ENCODE measurements at places on chromosomes 16 and 17.

DNA sequence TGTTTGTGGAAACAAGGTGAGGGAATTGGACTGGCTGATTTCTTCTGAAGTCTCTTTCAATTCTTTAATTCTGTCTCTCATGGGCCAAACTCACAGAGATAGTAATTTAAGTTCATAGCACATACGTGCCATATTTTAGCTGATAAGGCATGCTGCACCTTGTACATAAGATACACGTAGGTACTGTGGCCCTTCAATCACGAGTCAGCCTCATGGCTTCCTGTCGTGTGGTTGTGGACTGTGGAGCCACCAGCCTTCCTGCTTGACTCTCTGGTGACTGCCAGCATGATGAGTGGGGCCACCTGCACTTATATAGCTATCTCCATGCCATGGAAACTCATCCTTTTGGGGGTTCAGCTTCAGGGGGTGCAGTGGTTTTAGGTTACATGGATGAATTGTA is 25.1 kb downstream of the KSR1 start:
- peak; percentile 51 for DNase-seq

DNA sequence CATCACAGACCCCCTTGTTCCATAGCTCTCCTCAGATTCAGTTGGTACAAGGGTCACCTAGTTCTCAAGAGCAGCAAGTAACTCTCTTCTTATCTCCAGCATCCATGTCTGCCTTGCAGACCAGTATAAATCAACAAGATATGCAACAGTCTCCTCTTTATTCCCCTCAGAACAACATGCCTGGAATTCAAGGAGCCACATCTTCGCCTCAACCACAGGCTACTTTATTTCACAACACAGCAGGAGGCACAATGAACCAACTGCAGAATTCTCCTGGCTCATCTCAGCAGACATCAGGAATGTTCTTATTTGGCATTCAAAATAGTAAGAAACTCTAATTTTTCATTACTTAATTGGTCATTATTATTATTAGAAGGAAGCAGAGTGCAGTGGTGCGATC is 32.4 kb downstream of the NQO1 start:
- DNase-seq = no peak

- no peak for DNase-seq
These were observed 1.1 kb downstream of the DCUN1D3 start for GRCh38 chr16:20899071-20899470.

- no peak for DNase-seq
These were observed 235.7 kb downstream of the NTN1 start for GRCh38 chr17:9256751-9257629.

DNA sequence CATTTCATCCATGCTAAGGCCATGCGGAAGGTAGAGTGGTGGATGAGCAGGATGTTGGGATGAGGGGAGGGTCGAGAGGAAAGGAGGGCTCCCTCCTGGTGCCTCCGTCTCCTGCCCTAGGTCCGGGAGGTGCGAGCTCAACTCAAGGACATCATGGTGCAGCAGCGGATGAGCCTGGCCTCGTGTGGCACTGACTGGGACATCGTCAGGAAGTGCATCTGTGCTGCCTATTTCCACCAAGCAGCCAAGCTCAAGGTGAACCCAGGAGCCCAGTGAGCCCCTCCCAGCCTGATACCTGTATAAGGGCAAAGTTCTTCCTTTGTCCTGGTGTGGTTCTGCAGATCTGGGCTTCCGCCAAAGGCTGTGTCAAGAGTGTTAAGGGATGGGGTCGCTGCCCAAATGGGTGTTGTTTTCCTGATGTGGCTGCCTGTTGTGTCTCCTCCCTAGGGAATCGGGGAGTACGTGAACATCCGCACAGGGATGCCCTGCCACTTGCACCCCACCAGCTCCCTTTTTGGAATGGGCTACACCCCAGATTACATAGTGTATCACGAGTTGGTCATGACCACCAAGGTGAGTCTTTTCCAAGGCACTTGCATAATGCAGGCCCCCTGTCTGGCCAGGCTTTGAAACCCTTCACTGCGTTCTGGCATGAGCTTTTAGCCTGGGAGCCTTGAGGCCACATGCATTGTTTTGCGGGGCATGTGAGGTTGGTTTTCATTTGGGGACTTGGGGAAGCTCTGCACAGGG is 14.9 kb downstream of the DHX38 start:
- no peak for DNase-seq

GRCh38 chr17:34902831-34903547 is 58.3 kb downstream of the CCT6B start:
- DNase-seq = no peak

DNA sequence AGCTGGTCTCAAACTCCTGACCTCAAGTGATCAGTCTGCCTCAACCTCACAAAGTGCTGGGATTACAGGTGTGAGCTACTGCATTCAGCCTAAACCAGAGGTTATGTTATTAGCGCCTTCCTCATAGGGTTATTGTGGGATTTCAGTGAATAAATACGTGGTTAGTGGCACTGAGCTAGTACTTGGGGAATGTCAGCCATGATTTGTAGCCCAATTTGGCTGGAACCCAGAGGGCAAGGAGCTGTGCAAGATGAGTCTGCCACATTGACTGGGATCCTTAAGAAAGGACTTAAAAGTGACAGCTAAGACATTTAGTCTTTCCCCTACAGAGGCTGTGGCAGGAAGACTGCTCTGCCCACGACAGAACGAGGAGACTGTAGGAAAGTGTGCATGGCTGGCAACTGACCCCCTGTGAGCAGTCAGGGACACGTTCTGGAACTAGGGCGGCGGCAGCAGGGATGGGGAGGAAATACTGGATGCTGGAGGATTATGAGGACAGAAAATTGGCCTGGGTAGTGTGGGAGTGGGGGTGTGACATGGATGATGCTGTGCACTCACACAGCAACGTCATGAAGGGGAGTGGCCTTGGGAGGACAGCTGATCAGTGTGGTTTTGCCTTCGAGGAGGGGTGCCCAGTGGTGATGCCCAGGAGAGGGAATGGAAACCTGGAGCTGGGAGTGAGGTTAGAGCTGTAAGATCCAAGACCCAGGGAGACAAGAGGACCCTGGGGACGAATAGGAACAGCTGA is 14.6 kb downstream of the ATP5PD start:
- DNase-seq = peak; percentile 59

GRCh38 chr17:81027591-81028505 is 7.1 kb upstream of the BAIAP2 start:
- DNase-seq = no peak

DNA sequence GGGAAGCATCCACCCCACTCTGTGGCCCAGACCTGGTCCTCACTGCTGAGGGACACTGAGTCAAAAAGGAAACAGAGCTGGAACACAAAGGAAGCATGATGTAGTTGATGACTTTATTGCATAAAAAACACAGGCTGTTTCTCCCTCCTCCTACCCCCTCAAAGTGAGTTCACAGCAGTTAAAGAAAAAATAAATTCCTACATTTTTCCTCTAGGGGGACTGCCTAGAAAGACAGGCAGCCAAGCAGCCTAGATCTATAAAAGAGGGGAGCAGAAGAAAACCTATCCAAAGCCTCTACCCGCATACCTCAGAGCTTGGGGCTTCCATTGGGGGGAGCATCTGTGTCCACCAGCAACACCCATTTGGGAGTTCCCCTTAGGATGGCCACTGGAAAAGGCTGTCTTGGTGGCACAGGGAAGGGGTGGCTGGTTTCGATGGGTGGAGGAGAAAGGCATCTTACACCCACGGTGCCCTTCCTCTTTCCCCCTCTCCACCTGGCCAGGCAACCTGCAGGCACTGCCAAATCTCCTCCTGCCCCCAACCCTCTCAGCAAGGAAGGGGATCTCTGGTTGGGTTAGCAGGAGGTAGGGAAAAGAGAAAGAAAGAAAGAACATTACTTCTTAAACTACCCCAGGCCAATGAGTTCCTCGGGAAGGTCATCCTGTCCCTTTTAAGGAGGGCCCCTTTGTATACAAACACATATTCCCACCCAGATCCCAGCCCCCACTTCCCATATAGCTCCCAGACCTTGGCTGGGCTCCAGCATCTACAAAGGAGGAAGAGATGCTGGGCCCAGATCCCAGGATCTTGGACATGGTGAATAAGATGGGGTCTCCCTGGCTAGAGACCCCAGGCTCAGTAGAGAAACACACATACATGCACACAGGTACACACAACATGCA is 4.0 kb upstream of the SCRN2 start:
- no peak for DNase-seq

- DNase-seq = no peak
These were observed 272 bp downstream of the CCL2 start for GRCh38 chr17:34255381-34255732.

GRCh38 chr17:75125984-75126383 is 5.6 kb downstream of the NT5C start:
- no peak for DNase-seq

- no peak for DNase-seq
These were observed 7.1 kb upstream of the BAHCC1 start for GRCh38 chr17:81388091-81388611.

GRCh38 chr16:12276576-12276975 is 300.0 kb downstream of the SNX29 start:
- no peak for DNase-seq

DNA sequence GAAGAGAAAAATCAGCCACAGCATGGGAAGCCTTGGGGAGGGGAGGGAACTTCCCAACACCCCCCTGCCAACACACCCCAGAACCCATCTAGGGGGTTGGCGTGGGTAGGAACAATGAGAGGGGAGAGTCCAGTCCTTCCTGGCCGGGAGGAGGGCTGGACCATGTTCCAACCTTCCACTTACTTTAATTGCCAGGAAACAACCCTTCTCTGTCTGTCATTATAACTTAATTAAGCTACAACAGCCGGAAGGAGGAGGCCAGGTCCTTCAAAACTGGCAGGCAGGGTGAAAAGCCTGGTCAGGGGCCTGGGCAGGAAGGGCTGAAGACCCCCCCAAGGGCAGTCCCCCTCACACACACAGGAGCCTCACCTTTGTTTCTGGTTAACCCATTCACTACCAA is 447.0 kb downstream of the SOX9 start:
- no peak for DNase-seq

GRCh38 chr16:55285586-55285985 is 38.4 kb upstream of the IRX6 start:
- DNase-seq = no peak

GRCh38 chr16:397736-398332 is 835 bp downstream of the NME4 start:
- DNase-seq = no peak

DNA sequence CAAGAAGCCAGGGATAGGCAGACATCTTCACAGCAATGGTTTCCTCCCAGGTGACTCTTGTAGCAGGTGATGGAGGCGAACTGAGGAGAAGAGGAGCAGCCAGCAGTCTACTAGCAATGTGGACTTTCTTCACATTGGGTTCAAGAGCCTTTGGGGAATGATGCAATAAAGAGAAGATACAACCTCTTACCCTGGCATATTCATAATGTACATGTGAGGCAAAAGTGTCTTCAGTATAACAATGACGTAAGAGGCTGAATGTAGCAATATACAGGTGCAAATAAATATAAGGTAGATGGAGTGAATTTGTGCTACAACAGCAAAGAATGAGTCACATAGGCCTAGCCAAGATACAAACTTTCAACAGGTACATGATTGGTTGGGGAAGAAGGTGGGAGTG is 70.9 kb upstream of the SOX9 start:
- no peak for DNase-seq

DNA sequence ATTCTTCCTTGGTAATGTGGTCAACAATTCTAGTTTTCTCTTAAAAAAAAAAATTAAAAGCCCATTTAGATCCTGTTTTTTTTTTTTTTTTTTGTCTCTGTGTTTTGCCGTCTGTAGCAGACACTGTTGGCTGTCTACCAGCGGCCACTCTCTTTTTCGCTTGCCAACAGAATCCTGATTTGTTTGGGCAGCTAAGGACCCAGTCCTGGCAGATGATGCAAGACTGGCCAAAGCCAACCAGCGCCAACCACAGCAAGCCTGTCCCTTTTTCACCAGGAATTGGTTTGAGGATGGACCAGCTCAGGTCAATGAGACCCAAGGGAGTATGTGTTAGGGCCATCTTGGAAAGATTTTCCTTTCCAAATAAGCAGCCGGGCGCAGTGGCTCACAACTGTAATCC is 28.2 kb downstream of the ST3GAL2 start:
- no peak for DNase-seq

DNA sequence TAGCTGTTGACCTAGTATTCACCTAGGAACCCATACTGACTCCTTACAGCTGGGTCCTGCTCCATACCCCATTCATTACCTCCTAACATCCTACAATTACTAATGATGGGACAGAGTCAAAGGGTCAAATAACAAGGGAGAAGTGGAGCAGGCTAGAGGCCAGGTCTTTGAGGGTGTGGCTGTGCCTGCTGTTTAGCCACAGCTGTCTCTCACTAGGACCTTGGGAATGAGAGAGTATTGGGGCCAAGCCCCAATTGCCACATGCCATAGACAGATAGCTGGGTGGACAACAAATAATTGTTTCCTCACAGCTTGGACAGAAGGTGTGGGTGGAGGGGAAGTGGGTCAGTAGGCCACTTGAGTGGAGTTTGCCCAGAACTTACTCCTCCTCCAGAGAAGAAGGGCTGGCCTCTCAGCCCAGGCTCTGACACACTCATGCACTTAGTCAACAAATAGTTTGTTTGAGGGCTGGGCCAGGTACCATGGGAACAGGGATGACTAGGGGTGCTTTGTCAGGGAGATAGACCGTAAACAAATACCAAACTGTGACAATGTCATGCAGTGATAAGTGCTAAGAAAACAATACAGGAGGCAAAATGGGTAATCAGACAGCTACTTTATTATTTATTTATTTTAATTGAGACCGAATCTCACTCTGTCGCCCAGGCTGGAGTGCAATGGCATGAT is 10.2 kb upstream of the CENPT start:
- peak; percentile 35 for DNase-seq

- no peak for DNase-seq
These were observed 14.3 kb downstream of the MYL4 start for GRCh38 chr17:47223460-47223859.

- no peak for DNase-seq
These were observed 10.0 kb upstream of the GAA start for GRCh38 chr17:80091376-80091775.
